ENCODE measurements at places on chromosomes 2 and 18.

DNA sequence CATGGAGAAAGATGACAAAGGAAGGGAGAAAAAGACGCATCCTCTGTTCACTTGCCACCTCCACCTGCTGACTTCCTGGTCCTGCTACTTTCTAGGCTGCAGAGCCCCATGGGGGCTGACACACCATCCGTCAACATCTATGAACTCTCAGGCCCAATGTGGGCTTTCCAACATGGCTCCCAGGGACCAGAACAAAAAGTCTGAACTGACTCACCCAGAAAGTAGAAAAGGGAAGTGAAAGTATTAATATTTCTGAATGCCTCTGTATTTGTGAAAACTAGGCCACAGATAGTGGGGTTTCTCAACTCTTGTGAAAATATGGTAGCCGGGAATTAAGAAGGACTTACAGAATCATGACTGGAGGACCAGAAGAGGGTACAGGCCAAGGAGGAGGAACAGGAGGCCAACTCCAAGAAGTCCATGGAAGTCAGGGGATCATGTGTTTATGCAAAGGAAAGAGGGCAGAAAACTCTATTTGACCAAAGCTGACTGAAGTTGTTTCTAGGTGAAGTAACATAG is 123.1 kb upstream of the CAB39 start:
- DNase-seq = no peak

- DNase-seq = peak; percentile 7
Observed at GRCh38 chr18:2337552-2338141, 233.7 kb downstream of the METTL4 start.

- DNase-seq = no peak
Observed at GRCh38 chr2:102795641-102796040, 33.8 kb downstream of the TMEM182 start.

DNA sequence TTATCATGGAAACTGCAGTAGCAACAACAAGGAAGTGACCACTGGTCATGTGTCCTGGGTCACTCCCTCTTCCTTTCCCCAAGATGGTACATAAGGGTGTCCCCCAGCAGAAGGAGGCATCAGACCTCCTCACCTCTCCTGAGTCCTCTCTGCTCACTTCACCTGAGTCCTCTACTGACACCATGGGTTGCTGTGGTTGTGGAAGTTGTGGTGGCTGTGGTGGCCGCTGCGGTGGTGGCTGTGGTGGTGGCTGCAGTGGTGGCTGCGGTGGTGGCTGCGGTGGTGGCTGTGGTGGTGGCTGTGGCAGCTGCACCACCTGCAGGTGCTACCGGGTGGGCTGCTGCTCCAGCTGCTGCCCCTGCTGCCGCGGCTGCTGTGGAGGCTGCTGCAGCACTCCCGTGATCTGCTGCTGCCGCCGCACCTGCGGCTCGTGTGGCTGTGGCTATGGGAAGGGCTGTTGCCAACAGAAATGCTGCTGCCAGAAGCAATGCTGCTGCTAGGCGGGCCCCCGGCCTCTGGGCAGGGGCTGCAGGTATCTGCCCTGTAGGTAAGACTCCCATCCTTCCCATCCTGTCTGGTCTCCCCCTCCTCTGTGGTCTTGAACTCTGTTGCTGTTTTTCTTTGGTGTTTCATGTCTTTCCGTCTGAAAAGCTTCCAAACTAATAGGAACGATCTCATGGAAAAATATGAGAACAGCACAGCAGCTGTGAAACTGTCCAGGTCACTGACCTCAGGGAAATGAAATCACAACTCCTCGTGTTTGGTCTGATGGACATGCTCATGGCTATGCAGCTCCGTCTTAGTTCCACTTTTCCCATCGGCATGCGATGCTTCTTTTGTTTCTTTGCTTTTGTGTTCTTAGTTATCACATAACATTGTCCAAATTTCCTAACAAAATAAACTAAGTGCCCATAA is at the start of gene SCYGR4:
TSS of gene SCYGR4 (plus strand) at position 183 of the 915 bp plus-strand sequence. CDS start at position 183, 0 bp downstream.
- DNase-seq = no peak

GRCh38 chr2:63576546-63576945 is 11.7 kb downstream of the WDPCP start:
- no peak for DNase-seq

GRCh38 chr2:143698888-143699570 is 569.8 kb downstream of the ARHGAP15 start:
- DNase-seq = no peak

DNA sequence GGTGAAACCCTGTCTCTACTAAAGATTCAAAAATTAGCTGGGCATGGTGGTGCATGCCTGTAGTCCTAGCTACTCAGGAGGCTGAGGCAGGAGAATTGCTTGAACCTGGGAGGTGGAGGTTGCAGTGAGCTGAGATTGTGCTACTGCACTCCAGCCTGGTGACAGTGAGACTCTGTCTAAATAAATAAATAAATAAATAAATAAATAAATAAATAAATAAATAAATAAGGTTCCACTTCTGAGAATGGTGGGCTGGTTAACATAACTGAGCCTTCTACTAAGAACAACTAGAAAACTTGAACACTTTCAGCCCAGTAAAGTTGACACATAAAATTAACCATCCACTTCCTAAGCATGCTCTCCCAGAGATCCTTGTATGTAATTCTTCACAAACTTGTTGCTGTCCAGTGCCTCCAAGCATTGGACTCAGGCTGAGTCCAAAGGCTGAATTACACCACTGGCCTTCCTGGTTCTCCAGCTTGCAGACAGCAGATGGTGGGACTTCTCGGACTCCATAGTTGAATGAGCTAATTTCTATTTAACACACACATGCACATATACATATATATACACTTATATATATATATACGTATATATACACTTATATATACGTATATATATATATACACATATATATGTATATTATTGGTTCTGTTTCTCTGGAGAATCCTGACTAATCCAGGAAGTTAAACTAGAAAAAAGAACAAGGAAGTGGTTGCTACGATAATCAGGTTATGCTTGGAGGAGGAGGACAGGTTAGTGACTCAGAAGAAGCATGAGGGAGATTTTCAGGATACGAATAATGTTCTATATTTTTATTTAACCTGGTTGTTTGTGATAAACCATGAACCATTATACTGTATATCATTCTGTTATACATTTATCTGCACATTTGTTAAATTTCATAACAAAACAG is 348.8 kb downstream of the METTL4 start:
- DNase-seq = no peak

GRCh38 chr2:75810611-75811330 is 100.1 kb upstream of the GCFC2 start:
- DNase-seq = no peak

DNA sequence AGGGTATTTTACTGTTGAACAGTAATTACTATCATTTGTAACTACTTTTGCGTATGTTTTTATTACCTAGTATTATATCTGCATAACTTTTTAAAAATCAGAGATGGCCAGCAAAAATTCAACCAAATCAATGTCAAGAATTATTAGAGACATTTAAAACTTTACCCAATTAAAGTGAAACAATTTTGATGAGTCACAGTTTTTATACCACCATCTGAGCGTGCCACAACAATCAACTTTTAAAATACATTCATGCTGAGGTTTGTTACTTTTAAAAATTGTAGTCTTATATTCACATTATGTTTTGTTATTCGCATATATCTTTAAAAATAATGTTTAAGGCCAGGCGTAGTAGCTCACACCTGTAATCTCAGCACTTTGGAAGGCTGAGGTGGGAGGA is 114.9 kb downstream of the RTN4 start:
- DNase-seq = no peak

GRCh38 chr2:175677880-175678279 is 324.2 kb downstream of the LNPK start:
- DNase-seq = no peak

DNA sequence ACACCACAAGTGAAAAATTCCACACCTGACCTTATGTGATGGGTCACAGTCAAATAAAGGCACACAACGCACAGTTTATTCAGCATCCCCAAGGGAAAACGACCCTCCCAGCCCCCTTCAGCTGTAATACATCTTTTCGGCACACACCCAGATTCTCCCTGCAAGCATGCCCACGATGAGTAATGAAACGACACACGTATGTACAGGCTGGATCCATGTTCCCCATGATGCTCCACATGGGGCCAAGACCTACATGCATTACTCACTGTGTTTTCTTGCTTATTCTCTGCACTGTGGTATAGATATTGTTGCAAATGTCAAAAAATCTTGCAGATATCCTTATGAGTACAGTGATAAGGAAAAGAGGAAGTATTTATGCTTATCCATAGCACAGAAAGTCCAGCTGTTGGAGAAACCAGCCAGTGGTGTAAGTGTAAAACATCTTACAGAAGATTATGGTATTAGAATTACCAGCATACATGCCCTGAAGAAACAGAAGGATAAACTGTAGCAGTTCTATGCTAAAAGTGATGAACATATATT is 32.5 kb upstream of the SGPP2 start:
- DNase-seq = no peak

GRCh38 chr2:173524256-173524955 is 169.7 kb downstream of the CDCA7 start:
- DNase-seq = no peak

- DNase-seq = no peak
Observed at GRCh38 chr2:113038291-113038690, 14.4 kb downstream of the IL36B start.

GRCh38 chr18:400456-400855 is 100.0 kb downstream of the COLEC12 start:
- peak; percentile 98 for DNase-seq

- no peak for DNase-seq
Observed at GRCh38 chr18:35443847-35444246, 53.9 kb downstream of the INO80C start.

DNA sequence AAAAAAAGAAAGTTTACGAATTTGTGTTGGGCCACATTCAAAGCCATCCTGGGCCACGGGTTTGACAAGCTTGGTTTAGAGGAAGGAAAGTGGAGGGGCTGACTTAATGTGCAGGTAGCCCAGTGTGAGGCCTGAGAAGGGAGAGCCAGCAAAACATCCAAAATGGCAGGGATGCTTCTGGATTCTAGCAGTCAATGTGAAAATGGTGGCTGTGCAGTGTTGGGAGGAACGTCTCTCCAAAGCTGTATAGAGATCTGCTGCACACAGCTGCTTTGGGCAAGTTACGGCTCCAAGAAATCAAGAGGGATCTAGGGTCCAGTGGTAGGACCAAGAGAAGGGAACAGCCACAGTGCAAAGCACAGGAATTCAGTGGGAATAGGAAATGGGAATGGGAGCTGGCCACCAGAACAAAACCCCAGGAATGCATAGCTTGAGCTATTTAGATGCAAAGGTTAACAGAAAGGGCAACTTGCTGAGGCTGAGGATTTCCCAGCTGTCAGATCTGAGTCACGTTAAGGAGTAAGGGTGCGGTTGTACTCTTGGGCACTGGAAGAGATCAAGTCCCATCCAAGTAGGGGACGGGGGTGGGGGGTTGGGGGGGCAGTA is 70.6 kb downstream of the B3GNT2 start:
- DNase-seq = peak; percentile 66

DNA sequence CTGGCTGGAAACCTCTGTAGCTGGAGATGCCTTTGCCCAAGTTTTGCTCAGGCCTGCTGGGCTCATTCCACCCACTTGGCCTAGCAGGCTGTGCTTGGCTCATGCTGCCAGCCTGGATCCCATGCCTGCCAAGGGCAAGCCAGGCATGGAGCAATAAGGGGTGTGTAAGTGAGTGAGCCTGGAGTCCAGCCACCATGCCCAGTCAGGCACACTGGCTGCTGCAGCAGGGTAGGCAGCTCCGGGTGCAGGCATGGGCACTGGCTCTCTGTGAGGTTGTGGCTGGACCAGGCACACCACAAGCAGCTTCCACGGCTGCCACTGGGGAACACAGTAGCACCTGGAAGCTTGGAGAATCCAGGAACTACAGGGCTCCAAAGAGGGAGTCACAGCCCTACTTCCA is 147.7 kb upstream of the HS6ST1 start:
- no peak for DNase-seq

DNA sequence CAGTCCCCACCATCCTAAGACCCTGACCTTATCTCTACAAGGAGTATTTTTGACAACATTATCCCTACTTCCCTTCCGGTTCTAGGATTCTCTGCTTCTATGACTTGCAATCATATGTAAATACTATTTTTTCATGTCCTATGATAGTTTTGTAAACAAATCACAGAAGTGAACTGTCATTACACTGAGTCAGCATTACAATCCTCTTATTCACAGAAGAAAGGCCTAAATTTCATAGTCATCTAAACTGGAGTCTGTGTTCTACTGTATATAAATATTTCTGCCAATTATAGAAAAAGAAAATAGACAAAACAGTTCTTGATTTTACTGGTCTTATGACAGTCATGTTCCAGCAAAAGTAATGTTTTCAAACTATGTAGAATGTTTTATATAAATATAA is 265.1 kb downstream of the NCKAP5 start:
- DNase-seq = peak; percentile 48

- no peak for DNase-seq
Observed at GRCh38 chr2:41717839-41718238, 330.0 kb upstream of the PKDCC start.

DNA sequence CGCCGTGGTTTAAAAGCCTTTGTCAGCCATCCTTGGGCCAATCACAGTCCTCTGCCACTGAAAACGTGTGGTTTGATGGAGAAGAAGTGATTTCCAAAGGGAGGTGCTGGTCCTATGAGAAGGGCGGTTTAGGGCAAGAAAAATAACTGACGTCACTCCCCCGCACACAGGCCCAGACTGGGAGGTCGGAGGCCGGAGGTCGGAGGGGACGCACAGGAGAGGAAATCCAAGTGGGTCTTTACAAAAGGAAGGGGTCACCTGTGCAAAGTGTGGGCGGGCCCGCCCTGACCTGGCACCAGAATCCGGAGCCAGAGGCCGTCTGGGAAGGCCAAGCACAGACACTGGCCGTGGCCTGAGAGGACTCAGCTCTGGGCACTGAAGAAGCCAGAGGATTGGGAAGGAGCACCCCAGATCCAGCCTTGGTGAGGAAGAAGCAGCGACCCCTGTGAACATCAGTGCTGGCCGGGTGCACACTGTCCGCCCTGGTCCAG is 18.0 kb upstream of the KCNG2 start:
- DNase-seq = no peak

GRCh38 chr2:133360190-133360589 is 208.1 kb downstream of the NCKAP5 start:
- DNase-seq = no peak

DNA sequence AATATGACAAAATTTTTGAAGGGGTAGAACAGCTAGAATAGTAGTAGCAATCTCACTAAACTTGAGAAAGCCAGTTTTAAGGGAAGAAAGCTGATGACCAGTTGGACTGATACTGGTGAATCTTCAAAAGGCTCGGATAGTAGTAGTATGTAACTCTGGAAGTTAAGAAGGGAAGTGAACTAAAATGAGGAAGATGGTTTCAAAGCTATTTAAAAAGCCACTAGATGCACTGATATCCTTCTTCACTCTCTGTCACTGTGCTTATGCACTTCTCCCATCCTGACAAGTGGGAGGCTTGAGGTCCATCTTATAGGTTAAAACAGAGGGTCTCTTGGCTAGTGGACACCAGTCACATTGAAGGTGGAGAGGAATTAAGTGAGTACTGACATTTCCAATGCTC is 141.1 kb downstream of the NCOA1 start:
- DNase-seq = no peak

Data from fibroblast of skin of right quadriceps (primary cell).